H7 (cell line): ENCODE measurements at places on chromosomes 12 and 14.

DNA sequence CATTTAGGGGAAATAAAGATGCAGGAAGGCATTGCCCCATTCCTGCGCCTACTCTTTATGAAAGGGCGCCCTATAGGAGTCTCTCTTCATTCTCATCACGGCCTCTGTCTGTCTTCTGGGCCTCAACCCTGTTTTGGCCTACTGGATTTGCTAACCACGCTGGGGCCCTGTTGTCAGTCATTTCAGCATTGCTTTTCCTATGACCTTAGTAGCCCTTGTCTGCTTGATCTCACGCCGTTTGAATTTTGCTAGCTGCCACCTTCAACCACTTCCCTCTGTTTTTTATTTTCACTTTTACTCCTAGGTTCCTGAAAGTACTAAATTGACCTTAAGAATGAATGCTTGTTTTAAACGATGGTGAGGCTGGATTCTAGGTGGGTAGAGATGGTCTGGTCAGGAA lies 139.0 kb downstream of the SYNE2 start:
- no peak for DNase-seq

DNA sequence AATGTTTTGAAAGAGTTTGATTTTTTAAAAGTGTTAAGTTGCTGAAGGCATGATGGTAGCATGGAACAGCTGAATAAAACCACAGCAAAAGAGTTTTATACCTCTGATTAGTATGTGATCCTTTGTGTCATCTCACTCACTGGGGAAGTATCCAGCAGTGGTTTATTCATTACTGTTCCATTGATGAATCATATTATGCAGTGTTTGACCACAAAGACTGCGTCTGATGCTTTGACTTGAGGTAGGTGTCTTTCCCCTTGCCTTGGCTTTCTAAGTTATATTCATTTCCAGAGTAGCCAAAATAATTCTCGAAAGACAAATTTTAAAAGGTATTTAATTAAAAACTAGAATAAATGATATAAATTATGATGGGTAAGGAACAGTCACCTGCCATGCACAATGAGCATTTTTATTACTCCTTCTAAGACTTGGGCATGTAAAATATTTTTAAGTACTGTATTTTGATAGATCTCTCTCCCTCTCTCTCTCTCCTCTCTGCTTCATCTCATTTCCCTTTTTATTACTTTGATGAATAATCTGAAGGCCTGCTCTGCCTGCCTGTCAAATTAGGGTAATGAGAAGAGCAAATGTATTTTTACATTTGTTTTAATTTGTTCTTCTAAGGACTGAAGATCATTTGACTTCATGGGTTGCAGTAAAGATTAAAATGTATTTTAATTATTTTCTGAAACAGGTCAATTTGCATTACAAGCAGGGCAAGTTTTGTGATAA lies 164.9 kb downstream of the NAV3 start:
- no peak for DNase-seq

DNA sequence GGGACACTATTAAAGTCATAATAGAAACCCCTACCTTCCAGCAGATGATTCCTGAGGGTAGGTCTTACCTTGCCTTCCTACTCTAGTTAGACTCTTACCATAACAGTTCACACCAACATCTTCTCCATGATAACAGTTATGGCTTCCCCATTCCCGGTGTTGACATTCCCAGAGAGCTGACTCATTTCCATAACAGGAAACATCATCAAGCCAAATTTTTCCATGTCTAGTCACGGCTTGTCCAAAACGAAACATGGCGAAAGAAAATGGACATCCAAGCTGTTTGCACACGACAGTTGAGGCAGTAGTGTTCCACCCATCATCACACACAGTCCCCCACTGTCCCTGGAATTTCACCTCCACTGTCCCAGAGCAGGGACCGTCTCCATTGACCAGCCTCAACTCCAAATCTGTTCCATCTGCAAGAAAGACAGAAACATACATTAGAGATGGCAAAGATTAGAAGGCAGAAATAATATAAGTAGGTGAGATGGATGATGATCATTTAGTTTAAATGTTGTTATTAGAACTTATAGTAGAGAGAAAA lies 10.6 kb downstream of the CD163L1 start:
- no peak for DNase-seq

DNA sequence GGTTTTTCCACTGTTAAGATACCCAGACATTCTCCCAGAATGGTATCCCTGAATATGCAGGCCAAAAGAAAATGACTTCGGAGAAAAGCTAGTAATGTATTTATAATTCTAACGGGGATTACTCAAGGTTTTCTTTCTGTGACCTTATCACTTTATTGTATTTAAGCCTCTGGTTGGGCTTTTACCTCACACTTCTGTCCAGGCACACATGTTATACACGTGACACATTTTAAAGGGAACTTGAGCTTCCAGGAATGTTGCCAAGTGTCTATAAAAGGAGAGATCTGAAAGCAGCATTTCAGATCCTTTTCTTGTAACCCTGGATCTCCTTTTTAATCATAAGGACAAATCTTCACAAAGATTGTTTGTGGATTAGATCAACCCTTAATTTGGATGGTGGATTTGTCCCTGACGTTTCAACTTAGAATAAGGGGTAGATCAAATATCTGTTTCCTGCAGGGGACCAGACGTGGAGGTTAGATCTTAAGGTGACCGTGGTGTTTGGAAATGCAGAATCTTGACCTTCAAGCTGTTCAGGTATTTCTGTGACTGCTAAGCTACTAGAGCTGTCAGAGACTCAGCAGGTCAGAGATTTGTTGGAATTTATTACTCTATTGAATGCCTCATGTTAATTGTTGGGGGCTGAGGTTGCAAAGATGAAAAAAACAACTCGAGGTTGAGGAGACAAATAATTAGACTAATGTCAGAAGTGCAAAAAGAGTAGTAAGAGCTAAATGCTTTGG lies 1.5 kb downstream of the CIPC start:
- DNase-seq, result no peak

DNA sequence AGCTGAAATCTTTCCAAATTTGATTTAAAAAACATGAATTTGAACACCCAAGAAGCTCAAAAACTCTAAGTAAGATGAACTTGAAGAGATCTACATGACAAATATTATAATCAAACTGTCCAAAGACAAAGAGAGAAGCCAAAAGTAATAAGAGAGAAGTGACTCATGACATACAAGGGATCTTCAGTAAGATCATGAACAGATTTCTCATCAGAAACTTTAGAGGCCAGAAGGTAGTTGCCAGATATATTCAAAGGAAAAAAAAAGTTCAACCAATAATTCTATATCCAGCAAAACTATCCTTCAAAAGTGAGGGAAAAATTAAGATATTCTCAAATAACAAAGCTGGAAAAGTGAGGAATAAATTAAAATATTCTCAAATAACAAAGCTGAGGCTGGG lies 35.1 kb upstream of the MMP19 start:
- no peak for DNase-seq

DNA sequence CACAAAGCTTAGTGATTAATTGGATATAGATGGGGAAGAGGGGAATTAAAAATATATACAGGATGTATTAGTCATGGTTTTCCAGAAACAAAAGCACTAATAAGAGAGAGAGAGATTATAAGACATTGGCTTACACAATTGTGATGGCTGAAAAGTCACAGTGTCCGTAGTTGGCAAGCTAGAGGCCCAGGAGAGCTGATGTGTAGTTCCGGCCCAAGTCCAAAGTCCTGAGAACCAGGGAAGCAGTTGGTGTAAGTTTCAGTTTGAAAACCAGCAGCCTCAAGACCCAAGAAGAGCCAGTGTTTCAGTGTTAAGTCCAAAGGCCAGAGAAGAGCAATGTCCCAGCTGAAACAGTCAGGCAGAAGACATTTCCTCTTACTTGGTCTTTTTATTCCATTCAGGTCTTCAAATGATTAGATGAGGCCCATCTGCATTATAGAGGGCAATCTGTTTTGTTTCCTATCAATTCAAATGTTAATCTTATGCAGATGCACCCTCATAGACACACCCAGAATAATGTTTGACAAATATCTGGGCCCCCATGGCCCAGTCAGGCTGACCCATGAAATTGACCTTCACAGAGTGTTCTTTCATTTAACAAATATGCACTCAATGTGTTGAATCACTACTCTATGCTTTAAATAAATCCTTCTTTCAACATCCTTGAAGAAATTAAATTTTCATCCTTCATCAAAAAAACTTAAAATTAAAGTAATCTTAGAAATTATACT lies 67.2 kb upstream of the DIO2 start:
- DNase-seq, result no peak
